CD4-positive, alpha-beta T cell treated with Interleukin-4 for 4 hours (primary cell): ENCODE measurements at places on chromosomes 6 and 20.
A peak's percentile ranks its signal among the peaks of the same experiment; 100 is the strongest.

DNA sequence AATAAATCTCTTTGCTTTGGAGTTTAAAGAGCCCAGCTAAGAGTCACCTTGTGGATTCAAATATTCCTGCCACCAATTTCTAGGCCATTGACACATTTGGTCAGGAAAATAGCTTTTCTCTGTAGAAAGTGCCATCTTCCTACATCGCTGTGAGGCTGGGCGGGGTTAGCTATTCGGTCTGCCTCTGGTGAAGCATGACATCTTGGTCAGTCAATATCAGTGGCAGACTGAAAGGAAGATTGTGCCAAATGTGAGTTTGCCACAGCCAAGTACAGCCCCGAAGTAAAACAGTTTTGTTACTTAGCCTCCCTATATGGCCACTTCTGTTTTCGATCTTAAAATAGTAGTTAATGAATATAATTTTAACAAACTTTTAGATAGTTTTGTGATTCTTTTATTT lies 65.5 kb upstream of the FABP7 start:
- DNase-seq: no peak

- DNase-seq: no peak
These were observed 34.5 kb downstream of the MDGA1 start for GRCh38 chr6:37663019-37663810.

DNA sequence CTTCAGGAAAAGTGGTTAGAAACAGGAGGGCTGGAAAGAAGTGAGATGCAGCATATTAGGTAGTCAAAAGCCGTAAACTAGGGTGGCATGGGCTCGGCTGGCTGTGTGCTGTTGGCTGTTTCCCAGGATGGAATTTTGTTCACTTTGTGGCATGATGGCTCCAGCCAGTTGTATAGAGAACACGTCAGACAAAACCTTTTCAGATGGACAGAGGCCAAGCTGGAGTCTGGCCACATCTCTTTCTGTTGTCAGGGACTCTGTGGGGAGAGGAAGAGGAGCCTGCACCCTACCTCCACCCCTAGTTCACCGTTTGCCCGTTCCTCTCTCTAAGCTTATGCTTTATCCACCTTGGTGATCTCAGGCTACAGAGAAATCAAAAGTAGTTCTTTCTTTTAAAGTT lies 22.0 kb downstream of the C6orf89 start:
- no peak for DNase-seq

GRCh38 chr6:170210026-170210390 lies 80.9 kb downstream of the DLL1 start:
- no peak for DNase-seq

DNA sequence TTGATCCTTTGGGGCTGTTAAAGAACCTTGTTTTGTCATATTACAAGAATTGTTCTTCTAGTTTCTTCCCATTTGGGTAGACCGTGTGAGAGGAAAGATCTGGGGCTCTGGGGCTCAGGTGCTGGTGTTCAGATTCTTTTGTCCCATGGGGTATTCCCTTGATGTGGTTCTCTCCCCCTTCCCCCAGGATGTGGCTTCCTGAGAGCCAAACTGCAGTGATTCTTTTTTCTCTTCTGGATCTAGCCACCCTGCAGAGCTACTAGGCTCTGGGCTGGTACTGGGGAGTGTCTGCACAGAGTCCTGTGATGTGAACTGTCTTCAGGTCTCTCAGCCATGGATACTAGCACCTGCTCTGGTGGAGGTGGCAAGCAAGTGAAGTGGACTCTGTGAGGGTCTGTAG lies 480.5 kb upstream of the MAN1A1 start:
- no peak for DNase-seq

DNA sequence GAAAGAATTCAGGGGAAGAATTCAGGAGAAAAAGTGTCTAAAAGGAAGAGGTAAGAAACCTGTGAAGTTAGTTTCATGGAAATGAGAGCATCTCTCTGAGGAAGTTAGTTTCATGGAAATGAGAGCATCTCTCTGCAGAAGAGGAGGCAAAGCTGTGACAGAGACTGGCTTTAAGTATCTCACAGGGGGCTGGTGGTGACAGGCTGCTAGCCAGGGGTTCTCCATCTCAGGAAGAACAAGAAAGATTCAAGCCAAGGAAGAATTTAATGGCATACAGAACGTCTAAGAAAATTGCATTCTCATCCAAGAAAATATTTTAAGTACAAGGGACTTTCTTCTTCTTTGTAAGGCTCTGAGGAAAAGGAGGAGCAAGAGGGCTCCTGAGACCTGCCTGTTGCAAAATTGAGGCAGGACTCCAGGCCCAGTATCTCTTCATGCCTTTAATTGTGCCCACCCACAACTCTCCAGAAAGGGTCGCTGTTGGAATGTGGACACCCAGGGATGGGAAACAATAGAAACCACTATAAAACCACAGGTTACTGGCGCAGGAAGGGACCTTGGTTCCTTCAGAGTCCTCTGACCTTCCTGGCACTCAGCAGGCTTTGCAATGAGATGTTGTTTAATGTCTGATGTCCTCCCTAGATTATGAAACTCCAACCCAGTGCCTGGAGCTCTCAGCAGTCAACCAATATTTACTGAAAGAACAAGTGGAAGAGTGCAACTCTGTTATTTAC lies 136.8 kb downstream of the FNDC1 start:
- DNase-seq: no peak

- no peak for DNase-seq
These were observed 7.2 kb upstream of the PARD6B start for GRCh38 chr20:50724112-50724725.

DNA sequence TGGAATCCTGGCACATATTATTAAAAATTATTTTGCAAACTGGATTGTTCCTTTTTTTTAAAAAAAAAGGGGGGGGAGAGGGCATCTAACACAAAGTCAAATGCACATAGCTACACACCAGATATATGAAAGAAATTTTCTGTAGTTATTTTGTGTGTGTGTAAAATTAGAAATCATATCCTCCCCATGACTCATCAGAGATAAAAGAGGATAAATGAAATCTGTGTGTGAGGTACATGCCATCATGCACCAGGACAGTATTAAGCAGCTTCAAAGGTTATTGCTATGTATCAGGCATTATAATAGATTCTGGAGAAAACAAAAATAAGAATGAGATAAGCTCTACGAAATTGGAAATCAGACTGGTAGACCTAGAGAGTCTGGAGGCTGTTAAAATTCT lies 5.2 kb downstream of the BTBD9 start:
- DNase-seq: peak; percentile 23

- DNase-seq: no peak
These were observed 87.5 kb upstream of the MPC1 start for GRCh38 chr6:166470029-166470862.

- no peak for DNase-seq
These were observed 26.5 kb downstream of the SMLR1 start for GRCh38 chr6:130853555-130854183.

DNA sequence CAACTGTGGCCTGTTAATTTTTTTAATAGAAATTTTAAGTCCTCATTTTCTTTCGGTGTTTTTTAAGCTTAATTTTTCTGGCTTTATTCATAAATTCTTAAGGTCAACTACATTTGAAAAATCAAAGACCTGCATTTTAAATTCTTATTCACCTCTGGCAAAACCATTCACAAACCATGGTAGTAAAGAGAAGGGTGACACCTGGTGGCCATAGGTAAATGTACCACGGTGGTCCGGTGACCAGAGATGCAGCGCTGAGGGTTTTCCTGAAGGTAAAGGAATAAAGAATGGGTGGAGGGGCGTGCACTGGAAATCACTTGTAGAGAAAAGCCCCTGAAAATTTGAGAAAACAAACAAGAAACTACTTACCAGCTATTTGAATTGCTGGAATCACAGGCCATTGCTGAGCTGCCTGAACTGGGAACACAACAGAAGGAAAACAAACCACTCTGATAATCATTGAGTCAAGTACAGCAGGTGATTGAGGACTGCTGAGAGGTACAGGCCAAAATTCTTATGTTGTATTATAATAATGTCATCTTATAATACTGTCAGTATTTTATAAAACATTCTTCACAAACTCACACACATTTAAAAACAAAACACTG lies 10.1 kb downstream of the HFE start:
- DNase-seq: peak; percentile 72
